Transverse colon (tissue), 4 donors: ENCODE measurements at places on chromosomes 5 and 9.

DNA sequence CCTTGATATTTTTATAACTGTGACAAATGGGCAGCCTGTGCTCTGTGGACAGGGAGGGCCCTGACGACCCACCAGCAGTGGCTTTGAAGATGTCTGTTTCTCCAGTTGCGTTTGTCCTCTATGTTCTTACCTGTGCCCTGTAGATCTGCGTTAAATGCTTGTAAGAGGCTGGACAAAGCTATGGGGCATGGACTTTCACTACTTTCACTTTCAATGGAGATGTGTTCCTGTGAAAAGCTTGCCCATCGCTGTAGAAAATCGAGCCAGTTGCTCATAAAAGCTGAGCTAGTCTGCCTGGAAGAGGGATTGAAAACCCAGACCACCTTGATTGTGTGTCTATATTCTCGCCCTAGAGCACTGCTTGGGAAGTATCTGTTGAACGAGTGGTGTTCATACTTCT is 74.1 kb downstream of the PSAT1 start:
- DNase-seq, result no peak
- no peak overlapping the region for H3K4me3 ChIP-seq
- no peaks in the 10 kb centered on the region for H3K4me1 ChIP-seq
- peaks cover 22% of the 10 kb centered on the region for H3K27me3 ChIP-seq
- no peaks in the 10 kb centered on the region for H3K36me3 ChIP-seq
- no peak overlapping the region for H3K27ac ChIP-seq

- H3K4me3 ChIP-seq, result no peak overlapping the region
- peaks cover 14% of the 10 kb centered on the region for H3K4me1 ChIP-seq
- no peak for DNase-seq
- H3K27ac ChIP-seq, result no peak overlapping the region
These were observed 188.8 kb downstream of the MEF2C start for GRCh38 chr5:88694023-88694679.

DNA sequence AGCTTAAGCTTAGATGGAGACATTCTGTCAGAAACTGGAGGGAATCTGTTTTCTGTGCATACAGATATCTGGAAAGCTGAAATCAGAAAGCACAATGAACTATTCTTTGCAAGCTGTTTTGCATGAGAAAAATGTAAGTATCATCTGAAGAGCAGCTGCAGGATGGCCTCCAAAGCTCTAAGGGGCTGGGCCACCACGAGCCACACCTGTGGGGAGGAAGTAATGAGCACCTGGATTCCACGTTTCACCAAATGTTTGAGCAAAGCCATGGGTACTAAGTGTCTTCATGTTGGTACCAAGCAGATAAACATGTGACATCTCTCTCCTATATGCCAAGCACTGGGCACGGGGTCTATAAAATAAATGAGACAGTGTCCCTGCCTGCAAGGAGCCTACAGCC is 199.3 kb downstream of the TTLL11 start:
- H3K27me3 ChIP-seq, result no peaks in the 10 kb centered on the region
- DNase-seq, result no peak
- no peaks in the 10 kb centered on the region for H3K4me1 ChIP-seq
- no peak overlapping the region for H3K4me3 ChIP-seq
- H3K36me3 ChIP-seq, result no peaks in the 10 kb centered on the region

GRCh38 chr9:88173378-88173999 is 35.2 kb upstream of the SPATA31C2 start:
- H3K4me3 ChIP-seq, result no peak overlapping the region
- H3K27ac ChIP-seq, result no peak overlapping the region
- H3K4me1 ChIP-seq, result no peaks in the 10 kb centered on the region
- DNase-seq, result peak; percentile 20
- H3K36me3 ChIP-seq, result no peaks in the 10 kb centered on the region

- H3K36me3 ChIP-seq, result peaks cover 17% of the 10 kb centered on the region
- peak within 1 kb of the TSS; percentile 88 for H3K27ac ChIP-seq
- H3K4me1 ChIP-seq, result peaks cover 27% of the 10 kb centered on the region
- H3K4me3 ChIP-seq, result peak within 1 kb of the TSS; percentile 54
- no peaks in the 10 kb centered on the region for H3K27me3 ChIP-seq
- peak; percentile 91 for DNase-seq
These were observed at the start of gene B4GALT7 for GRCh38 chr5:177599731-177600507. Gene B4GALT7 (plus strand): TSS chr5:177600132. CDS start chr5:177600211, 79 bp downstream.

- DNase-seq, result no peak
- no peak overlapping the region for H3K4me3 ChIP-seq
- H3K27ac ChIP-seq, result no peak overlapping the region
These were observed 220.2 kb downstream of the DMAC1 start for GRCh38 chr9:7579351-7579750.
